ENCODE measurements at places on chromosomes 16 and 17.

DNA sequence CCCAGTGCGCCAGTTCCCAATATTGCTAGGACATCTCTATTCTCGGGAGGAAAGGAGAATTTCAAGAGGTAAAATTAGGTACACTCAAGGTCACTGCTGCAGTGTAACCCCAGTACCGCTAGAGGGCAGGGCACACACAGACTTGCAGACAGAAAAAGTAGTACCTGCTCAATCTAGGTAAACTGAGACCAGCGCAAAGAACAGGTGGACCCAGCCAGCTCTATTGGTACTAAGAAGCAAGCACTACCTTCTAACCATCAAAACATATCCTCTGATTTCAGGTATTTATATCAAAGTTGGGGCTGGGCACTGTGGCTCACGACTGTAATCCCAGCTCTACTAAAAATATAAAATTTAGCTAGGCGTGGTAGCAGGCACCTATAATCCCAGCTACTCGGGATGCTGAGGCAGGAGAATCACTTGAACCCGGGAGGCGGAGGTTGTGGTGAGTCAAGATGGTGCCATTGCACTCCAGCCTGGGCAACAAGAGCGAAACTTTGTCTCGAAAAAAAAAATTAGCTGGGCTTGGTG, 3.6 kb upstream of the WDR81 start:
- peak; percentile 57 for DNase-seq

GRCh38 chr17:73007407-73007806, 85.1 kb downstream of the SLC39A11 start:
- DNase-seq: no peak

- no peak for DNase-seq
Observed at GRCh38 chr16:26740771-26741170, 326.0 kb upstream of the C16orf82 start.

GRCh38 chr17:62847426-62847825, 39.3 kb upstream of the MARCHF10 start:
- no peak for DNase-seq

- no peak for DNase-seq
Observed at GRCh38 chr16:89502081-89502843, 5.9 kb upstream of the SPG7 start.

DNA sequence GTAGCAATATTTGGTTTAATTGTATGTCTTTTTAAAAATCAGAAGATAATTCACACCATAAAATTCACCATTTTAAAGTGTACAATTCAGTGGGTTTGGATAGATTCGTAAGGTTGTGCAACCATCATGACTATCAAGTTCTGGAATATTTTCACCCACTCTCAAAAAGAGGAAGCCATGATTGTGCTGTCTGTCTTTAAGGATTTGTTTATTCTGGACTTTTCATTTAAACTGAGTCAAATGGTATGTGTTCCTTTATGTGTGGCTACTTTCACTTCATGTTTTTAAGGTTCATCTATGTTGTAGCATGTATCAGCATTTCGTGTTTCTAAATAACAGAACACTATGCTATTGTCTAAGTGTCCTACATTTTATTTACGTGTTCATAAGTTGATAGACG, 68.1 kb upstream of the CPHXL start:
- no peak for DNase-seq

- DNase-seq: no peak
Observed at GRCh38 chr17:51736356-51736755, 422.2 kb downstream of the CA10 start.

- DNase-seq: no peak
Observed at GRCh38 chr16:82681592-82681991, 54.8 kb downstream of the CDH13 start.

DNA sequence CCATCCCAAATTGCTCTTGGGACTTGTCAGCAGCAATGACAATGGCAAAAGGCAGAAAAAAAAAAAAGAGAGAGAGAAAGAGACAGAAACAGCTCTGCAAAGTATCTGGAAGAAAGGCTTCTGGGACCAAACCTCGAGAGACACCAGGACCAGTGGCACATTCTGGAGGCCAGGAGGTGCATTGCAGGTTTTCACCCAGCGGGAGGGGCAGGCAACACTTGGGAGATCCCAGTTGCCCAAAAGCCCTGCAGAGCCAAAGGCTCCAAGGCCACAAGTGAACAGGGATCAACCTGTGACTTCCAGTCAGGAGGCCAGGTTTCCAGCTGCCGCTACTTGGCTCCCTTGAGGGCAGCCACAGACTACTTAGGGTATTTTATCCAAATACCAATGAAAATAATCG, 110.8 kb upstream of the CDH5 start:
- DNase-seq: no peak

DNA sequence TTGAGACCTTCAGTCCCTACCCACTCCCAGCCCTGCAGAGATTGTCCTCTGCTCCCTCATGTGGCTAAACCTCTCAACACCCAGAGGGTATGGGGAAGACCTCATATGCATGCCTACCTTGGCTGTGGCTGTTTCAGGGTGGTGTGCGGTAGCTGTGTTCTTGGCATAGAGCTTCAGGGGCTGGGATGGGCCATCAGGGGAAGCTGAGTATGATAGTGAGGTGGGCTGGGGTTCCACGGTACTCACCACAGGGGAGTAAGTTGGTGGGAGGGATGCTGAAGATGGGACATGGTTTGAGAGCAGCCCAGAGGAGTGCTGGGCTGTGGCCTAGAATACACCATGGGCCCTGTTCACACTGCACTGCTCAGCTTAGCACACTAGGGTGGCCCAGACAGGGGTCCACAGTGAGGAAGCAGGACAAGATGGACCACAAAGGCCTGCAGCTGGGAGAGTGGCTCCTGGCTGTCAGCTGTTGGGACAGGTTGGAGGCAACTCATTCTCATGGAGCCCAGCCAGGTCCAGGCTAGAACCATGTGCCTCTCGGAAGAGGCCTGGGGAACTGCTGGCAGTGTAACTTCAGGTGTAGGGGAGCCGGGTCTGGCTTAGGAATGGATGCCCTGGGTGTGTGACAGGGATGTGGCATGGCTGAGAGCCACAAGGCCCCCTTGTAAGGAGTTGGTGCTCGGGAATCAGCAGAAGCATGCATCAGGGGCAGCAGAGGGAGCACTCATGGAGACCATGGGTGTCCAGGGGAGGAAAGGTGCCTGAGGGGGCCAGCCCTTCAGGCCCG, 3.1 kb downstream of the MFAP4 start:
- no peak for DNase-seq

GRCh38 chr16:48623304-48624016, 13.5 kb upstream of the N4BP1 start:
- DNase-seq: peak; percentile 90

DNA sequence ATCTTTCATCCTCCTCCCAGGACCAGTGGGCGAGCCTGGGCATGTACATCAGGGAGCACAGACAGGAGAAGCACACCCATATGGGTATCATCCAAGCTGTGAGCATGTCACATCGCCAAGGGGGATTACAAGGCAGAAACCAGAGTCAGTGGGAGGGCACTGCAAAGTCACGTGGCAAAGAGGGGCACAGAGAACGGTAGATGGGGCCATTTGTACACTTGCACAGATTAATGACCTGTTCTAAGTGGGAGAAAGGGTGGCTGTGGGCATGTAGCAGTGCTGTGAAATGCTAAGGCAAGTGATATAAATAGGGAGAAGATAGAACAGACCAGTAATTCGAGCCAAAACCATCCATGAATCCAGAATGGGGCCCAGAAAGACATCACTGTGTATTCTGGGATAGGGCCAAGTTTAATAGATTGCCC, 265.0 kb downstream of the CPPED1 start:
- DNase-seq: no peak

DNA sequence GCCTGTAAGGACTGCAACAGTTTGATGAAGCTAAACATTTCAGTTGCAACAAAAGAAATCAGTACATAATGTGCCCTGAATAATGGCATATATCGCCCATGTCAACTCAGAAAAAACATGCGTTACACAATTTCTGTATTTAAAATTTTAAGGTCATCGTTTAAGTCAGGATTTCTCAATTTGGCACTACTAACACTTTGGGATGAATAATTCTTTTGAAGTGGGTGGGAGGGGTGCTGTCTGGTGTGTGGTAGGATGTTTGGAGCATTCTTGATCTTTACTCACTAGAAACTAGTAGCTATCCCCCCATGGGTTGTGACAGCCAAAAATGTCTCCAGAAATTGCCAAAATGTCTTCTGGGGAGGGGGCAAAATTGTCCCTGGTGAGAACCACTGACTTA, 50.7 kb upstream of the CNTNAP4 start:
- no peak for DNase-seq

- no peak for DNase-seq
Observed at GRCh38 chr16:68366062-68366461, 55.2 kb downstream of the PRMT7 start.

- no peak for DNase-seq
Observed at GRCh38 chr16:81514041-81514559, 69.5 kb downstream of the CMIP start.

DNA sequence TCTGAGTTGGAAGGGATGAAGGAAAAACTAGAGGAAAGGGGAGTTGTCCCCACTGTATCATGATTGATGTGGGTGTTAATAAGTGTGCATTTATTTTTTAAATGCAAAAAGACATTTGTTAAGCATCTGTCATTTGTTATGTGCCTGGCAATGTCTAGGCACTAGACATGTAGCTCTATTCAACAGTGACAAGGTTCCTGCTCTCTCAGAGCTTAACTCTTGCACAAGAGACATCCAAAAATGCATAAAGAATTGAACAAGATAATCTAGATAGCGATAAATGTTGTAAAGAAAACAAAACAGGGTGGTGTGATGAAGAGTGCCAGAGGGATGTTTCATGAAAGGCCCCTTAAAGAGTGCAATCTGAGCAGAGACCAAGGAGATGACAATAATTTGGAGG, 148.9 kb downstream of the TOX3 start:
- DNase-seq: no peak

GRCh38 chr17:48023400-48024148, 14.0 kb downstream of the COPZ2 start:
- peak; percentile 92 for DNase-seq

DNA sequence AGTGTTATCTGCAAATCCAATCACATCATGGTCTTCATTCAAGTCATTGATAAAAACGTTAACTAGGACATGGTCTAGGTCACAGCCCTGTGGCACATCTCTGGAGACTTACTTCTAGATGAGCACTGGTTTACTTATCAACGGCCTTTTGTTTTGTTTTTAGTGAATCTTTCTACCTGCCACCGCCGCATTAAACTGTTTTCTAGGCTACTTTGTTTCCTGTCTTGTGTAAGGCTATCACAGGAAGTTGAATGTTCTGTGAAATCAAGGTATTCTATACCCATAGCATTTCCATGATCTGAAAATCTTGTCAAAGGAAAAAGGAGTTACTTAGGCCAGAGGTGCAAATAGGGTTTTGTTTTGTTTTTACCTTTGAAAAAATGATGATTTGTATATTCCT, 26.9 kb downstream of the SOCS3 start:
- no peak for DNase-seq

DNA sequence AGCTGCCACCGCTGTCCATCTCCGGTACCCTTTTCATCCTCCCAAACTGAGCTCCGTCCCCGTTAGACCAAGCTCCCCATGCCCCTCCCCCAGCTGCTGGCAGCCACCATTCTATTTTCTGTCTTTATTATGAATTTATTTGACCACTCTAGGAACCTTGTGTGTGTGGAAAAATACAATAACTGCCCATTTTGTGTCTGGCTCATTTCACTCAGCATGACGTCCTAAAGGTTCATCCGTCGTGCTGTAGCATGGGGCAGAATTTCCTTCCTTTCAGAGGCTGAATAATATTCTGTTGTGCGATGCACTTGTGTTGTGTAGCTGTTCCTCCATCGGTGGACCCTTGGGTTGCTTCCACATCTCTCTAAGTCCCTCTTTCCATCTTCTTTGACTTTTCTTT, 263.1 kb downstream of the SEC14L1 start:
- DNase-seq: no peak

DNA sequence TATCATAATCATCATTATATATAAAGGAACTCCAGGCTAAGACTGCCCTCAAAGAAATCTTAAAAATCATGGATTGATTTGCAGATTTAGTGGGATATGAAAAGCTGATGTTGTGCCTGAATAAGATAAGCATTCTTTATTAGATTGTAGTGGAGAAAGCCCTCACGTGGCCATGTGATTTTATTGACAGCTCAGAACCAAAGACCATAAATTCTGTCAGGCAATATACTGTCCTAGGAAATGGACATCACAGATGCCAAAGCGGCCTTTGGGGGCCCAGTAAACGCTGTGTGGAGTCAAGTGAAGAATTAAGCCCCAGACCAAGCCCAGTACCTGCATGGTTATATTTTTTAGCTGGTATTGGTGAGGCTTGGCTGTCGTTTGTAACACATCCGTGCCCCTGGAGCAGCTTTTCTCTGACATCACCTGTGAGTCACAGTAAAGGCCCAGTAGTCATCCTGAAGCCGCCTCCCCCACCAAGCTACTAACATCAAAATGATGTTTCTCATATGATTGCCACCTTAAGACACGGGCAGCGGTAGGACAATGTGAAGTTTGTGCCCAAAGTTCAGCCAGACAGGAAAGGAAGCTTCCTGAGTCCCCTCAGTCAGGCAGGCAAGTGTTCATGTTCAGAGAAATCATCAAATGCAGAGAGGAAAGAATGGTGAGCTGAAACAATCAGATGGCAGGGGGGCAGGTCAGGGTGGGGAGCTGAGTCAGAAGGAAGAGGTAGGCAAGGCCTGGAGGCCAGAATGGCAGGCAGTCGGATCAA, 209.4 kb downstream of the IRX3 start:
- no peak for DNase-seq

GRCh38 chr17:55242476-55242875, 22.3 kb upstream of the HLF start:
- DNase-seq: no peak

DNA sequence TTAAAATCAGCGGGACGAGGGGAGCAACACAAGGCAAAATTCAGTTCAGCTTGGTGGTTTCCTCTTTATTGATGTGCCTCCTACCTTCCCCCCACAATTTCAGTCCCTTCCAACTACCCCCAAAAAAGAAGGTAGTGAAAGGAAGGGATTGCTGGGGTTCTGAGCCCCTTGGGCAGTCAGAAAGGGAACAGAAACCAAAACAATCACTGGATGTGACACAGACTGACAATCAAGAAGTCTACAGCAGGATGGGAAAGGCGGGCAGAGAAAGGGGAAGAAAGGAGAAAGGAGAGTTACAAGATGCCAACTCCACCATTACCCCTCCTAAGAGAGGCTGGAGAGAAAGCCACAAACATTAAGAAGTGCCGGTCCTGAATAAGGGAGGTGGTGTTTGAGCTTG, 1.1 kb upstream of the PHF23 start:
- no peak for DNase-seq

- no peak for DNase-seq
Observed at GRCh38 chr17:17124341-17124740, 81.8 kb downstream of the PLD6 start.

GRCh38 chr16:17529982-17530760, 59.4 kb upstream of the XYLT1 start:
- peak; percentile 31 for DNase-seq

Measured in RPMI8226 (cell line).